IPS DF 6.9 (cell line): ENCODE measurements at places on chromosomes 7 and 10.

DNA sequence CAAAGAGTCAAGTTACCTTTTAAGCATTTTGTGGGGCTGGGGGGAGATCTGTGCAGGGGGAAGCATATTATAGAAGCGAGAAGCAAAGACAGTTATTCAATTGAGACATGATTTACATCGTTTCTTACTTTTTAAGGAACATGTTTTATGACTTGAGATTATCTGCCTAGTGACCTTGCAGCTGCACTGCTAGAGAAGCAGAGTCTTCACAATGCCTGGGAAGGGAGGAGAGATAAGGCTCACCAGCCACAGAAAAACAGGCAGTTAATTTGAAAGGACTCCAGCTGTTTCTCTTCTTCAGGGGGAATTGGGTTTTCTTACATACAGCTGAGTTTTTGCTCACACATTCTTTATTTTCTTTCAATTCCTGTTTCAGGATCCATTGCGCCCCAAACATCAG lies 31.0 kb downstream of the PHYH start:
- DNase-seq: no peak

GRCh38 chr7:20330928-20331909 lies 519 bp downstream of the ITGB8 start:
- no peak for DNase-seq

DNA sequence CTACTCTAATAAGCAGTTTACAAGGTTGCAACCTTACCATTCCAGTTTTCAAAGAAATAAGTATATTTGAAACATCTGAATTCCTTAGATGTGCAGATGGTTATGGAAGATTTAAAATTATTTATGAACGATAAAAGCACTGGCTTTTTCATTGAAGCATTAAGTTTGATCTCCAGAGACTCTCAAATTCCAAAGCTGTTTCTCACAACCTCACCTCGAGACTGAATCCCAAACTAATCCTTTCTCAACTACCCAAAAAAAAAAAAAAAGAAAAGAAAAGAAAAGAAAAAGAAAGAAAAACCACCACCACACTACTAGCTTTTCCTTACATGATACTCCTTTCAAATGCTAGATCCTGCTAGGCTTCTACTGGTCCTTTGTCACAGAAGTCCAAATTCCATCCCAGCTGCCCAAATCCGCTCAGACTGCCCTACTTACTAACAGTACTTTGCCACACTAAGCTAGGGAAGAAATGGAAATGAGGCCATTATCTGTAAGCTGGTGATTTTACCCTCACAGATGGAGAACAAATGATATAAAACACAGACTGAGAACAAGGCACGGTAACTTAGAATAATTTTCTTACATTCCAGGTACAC lies 100.6 kb upstream of the CDK1 start:
- no peak for DNase-seq

- no peak for DNase-seq
Measured at GRCh38 chr10:3109196-3109595, 41.8 kb downstream of the PFKP start.

DNA sequence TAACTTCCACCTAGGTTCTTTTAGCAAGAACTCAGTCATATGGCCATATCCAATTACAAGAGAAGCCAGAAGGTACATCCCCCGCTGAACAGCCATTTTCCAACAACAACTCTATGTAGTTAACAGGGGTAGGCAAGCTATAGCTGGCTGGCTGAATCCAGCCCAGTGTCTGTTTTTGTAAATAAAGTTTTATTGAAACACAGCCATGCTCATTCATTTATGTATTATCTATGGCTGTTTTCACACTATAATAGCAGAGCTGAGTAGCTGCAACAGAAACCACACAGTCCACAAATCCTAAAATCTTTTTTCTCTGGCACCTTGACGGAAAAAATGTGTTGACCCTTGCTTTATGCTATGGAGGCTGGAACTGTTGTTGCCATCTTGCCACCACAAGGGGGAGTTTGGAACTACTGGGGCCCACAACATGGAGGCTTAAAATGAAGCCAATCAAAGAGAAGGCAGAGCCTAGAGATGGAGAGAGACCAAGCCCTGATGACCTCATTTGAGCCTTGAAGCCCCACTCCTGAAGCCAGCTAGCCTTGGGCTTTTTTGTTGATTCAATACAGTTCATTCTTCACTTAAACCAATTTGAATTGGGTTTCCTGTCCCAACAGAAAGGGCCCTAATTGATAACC lies 33.3 kb upstream of the XPNPEP1 start:
- DNase-seq: no peak

- DNase-seq: no peak
Measured at GRCh38 chr7:83649701-83650100, 762 bp upstream of the SEMA3E start.

GRCh38 chr10:83965473-83965872 lies 173.8 kb upstream of the GHITM start:
- no peak for DNase-seq

DNA sequence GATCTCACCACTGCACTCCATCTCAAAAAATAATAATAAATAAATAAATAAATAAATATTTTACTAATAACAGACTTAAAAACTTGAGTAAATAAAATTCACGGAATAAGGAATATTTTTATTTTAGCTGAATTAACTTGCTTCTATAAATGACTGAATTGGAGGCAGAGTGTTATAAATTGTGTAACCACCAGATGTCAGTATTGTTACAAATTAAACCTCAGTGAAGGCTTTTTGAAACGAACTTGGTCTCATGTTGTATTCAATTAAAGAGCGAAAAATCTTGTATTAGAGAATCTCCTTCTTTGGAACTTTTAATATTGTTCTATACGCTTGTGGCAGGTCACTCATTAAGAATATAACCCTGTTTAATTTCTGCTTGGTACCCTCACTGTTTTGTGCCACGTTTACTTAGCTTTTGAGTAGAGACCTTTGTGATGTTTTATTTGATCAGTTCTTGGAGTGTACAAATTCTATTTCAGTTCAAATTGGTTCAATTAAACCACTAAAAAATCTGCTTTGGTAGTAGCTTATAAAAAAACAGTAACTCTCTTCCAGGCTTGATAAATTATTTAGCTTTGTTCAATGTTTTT lies 45.6 kb upstream of the SCIN start:
- no peak for DNase-seq

DNA sequence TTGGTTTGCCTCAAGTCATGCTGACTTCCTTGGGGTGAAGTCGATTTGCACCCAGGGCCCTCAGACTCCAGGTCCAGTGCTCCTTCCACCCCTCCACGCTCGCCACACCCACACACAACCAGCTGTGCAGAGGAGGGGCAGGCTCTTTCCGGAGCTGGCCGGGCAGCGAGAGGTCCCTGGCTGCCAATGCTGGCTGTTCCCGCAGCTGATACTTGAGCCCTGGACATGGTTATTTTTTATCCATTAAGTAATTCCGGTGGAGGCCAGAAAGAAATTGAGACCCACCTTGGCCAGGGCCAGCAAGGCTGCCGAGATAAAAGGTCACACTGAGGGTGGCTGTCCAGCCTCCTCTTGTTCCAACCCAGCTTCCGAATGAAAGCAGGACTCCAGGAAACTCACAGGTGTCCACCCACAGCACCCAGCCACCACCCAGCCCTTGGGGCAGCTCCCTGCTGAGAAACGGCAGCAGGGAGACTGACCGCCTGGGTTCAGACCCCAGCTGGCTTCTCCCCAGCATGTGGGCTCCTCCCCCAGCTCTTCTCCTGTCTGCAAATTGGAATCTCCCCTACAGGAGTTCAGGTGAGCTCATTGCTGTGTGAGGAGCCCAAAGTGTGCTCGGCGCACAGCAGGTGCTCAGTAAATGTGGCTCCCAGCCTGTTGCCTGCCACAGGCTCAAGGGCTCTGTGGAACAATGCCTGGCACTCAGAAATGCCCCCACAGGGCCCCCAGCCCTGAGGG lies 77.8 kb downstream of the PDGFA start:
- no peak for DNase-seq

DNA sequence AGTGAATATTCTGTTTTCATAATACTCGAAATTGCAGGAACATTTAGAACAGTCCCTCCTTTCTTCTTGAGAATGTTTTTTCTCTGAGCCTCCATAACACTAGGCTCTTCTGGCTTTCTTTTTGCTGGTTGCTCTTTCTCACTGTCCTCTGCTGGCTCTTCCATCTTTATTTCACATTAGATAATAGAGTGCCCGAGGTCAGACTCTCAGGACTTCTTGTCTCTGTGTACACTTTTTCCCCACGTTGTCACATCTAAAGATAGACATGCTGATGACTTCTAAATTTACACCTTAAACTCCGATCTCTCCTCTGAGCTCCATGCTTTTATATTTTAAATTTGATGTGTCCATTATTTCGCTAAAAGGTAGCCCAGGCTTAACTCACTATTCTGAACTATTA lies 15.4 kb upstream of the LRRN3 start:
- no peak for DNase-seq

DNA sequence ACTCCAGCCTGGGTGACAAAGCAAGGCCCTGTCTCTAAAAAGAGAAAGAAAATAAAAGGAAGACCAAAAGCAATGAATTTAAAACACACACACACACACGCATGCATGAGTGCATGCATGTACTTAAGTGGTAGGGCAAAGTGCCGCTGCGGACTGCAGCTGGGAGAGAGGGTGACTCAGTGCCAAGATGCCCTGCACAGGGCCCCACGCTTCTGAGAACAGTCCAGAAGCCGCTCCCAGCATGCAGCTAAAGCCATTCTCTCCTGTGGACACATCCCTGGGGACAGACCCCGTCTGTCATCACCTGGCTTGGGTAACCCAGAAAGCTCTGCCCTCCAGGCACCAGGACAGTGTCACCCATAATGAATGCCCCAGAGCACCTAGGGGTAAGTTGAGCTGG lies 61.0 kb upstream of the MYL10 start:
- DNase-seq: no peak

GRCh38 chr7:22372863-22373262 lies 15.9 kb upstream of the RAPGEF5 start:
- DNase-seq: no peak

- DNase-seq: no peak
Measured at GRCh38 chr10:54587971-54588370, 213.1 kb downstream of the PCDH15 start.

DNA sequence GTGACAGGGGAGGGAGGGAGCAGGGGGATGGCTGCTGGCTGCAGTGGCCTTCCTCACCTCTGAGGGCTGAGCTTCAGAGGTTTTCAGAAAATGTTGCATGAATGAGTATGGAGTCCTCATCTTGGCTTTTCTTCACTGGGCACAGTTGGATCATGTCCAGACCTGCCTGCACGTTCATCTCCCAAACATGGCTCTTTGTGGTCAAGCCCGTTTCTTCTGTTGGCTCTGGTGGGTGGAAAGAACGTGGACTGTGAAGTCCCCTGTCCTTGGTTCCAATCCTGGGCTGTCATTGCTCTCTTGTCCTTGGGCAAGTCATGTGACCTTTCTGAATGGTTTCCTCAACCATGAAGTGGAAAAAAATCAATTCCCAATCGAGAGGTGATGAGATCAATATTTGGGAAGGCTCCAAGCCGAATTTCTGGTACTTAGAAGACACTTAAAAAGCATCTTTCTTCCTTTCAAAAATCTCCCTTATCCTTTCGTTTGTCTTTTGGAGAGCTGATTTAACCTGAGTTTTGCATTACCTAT lies 34.5 kb downstream of the TSPAN14 start:
- DNase-seq: no peak

DNA sequence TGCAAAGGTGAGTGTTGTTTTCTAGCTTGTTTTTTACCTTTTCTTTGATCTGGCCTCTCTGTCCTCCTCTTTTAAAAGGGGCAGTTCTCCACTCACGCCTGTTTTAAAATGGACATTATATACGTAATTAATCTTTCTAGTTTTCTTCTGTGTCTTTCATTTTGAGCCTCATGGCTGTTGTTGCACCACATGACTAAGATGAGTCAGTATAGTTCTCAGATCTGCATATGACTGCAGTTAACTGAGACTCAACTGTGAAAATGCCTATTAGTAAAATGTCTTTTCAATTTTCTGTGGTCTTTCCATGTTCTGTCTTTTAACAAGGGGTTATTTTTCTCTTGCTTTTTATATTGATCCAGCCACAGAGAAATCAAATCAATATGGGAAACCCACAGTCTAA lies 296.1 kb downstream of the CDK14 start:
- DNase-seq: no peak

DNA sequence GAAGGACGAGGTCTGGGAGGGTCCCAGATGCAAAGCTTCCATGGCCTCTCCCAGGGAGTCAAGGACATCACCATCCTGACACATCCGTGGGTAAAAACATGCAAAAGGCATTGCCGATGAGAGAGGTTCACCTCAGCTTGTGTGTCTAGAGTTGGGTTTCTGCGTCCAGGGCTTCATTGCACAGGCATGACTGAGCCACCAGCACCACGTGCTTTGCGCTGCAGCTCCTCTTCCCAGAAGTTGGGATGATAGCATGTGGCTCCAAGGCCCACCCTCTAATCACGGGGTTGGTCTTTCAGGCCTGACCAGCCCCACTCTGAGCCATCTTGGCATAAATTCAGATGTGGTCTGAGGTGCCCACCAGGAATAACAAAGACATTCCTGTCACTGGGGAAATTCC lies 7.1 kb upstream of the RASGEF1A start:
- DNase-seq: no peak

GRCh38 chr7:155213955-155214740 lies 83.5 kb upstream of the INSIG1 start:
- DNase-seq: no peak

DNA sequence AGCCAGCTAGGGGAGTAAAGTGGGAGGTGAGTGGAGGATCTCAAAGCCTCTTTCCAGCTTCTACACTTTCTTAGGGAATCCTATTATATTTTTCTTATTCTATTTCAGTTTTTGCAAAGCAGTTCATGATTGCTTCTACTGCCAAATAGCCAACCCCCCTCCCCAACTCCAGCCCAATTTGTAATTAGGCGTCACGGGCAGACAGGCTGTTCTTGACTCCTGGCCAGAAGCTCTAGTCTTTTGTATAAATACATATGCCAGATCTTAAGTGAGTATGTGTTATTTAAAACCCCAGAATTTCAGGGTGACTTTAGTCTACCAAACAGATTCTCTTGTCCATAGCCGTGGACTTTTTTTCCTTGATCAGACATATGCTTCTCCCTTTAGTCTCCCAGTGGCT lies 255.2 kb downstream of the BUB3 start:
- DNase-seq: no peak

GRCh38 chr7:32618987-32619386 lies 123.7 kb downstream of the AVL9 start:
- no peak for DNase-seq

- no peak for DNase-seq
Measured at GRCh38 chr10:77106676-77107075, 530.9 kb downstream of the KCNMA1 start.

GRCh38 chr7:132451161-132451560 lies 125.1 kb downstream of the PLXNA4 start:
- no peak for DNase-seq

GRCh38 chr10:79191951-79192676 lies 123.3 kb downstream of the ZMIZ1 start:
- DNase-seq: no peak

DNA sequence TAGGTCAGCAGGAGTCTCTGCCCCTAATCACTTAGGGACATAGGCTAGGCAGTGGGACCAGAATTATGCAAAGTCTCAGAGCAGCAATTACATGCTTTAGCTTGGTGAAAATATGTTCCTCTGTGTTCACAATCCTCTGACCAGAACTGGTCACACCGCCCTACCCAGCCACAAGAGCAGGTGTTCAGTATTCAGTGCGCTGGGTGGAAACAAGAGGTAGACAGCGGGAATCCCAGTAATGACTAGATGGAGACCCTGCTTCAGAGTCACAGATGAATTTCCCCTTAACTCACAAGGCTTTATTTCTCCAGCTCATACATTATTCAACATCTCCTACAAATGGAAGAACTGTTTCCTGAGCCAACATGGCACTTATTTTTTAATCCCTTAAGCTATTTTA lies 763.7 kb upstream of the POM121L12 start:
- no peak for DNase-seq
